C1 segment of cervical spinal cord (tissue), 14 donors: ENCODE measurements at places on chromosomes 6 and 20.

- DNase-seq: no peak
Observed at GRCh38 chr20:22509843-22510147, 74.6 kb downstream of the FOXA2 start.

GRCh38 chr6:26342106-26343004 is 22.6 kb upstream of the BTN3A2 start:
- no peak for DNase-seq

DNA sequence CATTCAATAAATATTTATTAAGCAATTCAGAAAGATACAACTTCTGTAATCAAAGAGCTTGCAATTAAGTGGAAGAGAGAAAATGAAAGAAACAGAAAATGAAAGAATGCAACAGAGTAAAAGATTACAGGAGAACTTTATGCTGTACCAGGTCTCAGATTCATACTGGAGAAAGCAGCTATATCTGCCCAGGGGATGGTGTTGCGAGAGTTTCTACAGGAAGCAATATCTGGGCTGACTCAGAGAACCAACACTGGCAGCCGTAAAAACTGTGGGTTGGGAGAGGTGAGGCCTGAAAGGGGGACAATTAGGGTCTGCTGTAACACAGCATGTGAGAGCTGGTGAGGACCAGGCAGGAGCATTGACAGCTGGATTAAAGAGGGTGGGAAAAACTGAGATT is 256.7 kb upstream of the TCF21 start:
- no peak for DNase-seq

GRCh38 chr20:25397821-25398220 is 7.2 kb upstream of the ABHD12 start:
- no peak for DNase-seq

DNA sequence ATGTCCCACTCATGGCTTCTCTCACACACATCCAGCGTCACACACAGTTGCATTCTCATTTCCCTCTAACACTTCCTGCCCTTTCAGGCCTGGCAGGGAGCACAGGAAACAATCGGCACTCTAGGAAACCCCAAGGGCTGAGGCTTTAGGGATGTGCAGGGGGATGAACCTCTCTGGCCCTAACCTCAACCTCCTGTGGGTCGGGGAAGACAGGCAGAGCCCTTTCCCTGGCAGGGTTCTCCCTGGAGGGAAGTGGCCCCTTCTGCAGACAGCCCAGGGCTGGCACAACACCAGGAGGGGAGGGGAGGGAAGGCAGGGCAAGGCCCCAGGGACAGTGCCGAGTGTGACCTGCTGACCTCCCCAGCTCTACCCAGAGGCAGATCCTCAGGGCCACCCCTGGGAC is 2.7 kb downstream of the TEAD3 start:
- DNase-seq: no peak

DNA sequence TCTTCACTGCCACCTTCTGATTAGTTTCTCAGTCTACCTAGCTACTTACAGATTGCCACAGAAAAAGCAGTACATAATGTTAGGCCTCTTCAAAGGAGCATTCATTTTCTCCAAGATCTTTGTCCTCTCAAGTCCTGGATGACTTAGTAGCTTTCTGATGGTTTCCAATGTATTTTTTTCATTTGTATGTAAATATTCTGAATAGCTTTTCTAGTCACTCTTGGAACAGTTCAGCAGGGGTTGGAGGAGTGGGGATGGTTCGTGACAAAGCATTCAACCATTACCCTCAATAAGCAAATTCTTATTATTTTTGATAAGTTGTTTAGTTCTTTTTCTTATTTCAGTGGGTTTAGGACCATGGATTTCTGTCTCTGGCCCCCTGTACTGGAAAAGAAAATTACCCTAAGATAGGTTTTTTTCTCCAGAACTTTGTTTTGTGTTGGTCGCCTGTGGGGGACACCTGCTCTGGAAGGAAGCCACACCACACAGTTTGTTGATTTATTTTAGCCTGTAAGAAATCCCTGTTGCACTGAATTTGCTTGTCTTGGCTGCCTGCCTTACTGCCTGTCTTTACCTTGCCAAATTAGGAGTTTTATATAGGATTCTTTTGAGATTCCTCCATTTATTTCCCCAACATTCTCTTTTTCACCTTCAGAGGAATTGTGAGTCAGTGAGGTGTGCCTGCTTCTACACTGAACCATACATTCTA is 247.9 kb downstream of the RFPL4B start:
- DNase-seq: no peak

- no peak for DNase-seq
Observed at GRCh38 chr6:154197196-154197860, 158.3 kb downstream of the OPRM1 start.

GRCh38 chr20:36832791-36833190 is 43.1 kb upstream of the TLDC2 start:
- no peak for DNase-seq

GRCh38 chr6:23394681-23395080 is 731.3 kb upstream of the NRSN1 start:
- no peak for DNase-seq

GRCh38 chr6:121917263-121917829 is 481.9 kb downstream of the GJA1 start:
- DNase-seq: no peak

- no peak for DNase-seq
Observed at GRCh38 chr6:82072751-82073150, 174.8 kb downstream of the IBTK start.

GRCh38 chr20:63134201-63134612 is 81.7 kb downstream of the YTHDF1 start:
- no peak for DNase-seq

- no peak for DNase-seq
Observed at GRCh38 chr20:24767623-24768100, 181.4 kb upstream of the CST7 start.

DNA sequence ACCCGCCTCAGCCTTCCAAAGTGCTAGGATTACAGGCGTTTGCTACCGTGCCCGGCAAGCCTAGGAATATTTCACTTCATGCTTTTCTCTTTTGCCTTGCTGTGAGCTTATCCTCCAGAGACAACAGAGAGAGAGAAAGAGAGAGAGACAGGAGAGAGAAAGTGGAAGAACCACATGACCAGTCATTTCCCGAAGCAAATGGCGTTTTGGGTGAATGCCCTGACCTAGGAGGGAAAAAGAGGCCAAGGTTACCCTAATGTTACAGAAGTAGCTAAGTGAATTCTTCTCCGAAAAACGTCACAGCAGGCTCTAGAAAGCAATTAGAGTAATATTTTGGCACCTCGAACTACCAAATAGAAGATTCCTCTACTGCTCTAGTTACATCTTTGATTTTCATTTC is 9.1 kb downstream of the SGK1 start:
- DNase-seq: no peak

DNA sequence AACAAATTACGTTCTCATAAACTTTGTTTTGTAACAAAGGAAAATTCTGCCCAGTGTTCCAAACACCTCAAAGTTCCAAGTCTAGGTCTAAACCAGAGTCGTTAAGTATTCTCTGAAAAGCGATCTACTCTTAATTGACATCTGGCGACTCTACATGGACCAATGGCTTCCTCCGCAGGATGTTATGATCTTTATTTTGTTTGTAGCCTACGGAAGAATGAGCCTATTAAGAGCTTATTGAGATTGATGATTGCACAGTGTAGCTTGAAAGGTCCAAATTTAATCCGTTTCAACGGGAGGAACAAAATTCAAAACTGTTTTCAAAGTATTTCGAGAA is 61.1 kb downstream of the FAM217A start:
- no peak for DNase-seq

DNA sequence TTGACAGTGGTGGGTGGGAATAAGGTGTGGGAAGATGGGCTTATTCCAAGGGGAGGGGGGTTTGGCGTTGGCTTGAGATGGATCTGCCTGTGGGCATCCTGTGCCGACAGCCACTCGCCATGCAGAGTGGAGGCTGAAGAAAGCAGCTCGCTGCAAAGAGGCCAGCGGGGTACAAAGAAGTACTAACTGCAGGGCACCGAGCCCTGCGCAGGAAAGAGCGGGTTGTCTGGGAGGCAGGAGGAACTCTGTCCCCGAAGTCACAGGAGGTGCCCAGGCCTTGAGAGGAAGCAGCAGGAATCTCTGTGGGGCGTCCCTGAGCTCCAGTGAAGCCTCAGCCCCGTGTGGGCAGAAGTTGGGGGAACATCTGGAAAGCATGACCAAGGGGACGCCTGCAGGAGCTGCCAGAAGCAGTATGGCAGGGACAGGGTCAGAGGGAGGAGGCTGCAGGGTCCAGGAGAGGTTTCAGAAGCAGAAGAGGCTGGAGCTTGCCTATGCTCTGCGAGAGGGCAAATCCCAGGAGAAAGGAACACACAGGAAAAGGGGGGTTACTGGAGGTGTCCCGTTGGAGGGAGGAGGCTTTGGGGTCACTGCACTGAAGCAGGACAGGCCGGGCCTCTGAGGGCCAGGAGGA is 77.2 kb downstream of the THBS2 start:
- DNase-seq: no peak

DNA sequence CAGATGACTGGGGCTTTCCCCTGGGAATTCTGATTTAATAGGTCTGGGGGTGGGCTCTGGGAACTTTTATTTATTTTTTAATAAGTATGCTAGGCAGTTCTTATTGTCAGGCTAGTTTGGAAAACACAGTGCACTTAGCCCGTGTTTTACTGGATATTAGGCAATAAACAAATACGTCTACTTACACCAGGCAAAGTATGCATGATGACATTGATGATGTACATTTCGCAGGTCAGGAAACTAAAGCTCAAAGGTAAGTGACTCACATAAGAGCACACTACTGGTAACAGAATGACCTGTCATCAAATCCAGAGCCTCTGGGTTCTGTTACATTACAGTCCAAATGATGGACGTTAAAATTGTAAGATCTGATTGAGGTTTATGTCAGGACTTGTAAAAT is 144.4 kb upstream of the EXOC2 start:
- DNase-seq: no peak

DNA sequence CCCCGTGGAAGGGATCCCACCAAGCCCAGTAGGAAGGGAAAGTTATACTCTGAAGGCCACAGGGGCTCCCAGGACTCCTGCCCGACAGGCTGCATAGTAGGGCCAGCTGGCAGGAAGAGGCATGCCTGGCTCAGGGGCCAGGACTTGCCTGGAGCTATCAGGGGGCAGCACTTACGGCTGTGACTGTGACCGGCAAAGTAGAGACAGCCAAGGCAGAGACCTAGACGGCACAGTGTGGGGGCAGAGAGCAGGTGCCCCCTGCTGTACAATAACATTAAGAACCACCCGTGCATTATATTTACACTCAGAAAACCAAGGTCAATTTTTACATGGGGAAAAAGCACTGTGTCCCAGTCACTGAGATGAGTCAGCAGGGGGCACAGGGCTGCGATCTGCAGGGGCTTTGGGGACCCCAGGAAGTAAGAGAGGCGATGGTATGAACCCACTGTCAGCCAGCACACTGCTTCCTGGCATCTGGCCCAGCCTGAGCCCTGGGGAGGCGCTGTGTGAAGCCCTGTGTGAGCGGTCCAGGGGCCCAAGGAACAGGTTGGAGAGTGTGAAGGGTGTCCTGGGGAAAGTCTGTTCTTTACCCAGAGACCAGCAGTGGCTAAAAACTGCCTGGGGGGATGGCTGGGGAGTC is 9.9 kb downstream of the CCDC167 start:
- peak; percentile 13 for DNase-seq

DNA sequence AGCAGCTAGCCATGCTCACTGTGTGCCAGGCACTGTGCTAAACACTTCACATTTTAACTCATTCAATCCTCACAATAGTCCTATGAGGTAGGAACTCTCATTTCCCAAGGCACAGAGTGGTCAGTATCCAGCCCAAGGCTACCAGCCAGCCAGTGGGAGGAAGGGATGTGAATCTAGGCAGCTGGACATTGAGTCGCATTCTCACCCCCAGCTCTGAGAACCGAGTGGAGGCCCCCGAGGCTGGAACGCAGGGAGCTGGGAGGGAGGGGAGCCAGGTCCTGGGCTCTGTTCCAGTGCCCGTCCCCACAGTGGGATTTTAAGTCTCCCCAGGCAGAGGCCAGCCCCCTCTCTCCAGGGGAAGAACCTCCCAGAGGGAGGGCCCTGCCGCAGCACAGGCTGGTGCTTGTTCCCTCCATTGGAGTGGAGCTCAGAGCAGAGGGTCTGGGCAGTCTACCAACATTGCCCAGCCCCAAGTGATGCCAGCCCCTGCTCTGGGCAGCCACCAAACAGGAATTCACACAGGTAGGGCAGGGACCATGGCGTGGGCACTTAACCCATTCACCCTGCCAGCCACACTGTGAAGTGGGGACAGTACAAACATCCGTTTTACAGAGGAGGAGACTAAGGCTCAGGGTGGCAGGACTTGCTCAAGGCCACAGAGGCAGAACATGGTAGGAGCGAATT is 131.3 kb downstream of the CEBPB start:
- no peak for DNase-seq

- DNase-seq: no peak
Observed at GRCh38 chr20:51303731-51304670, 238.5 kb downstream of the NFATC2 start.

DNA sequence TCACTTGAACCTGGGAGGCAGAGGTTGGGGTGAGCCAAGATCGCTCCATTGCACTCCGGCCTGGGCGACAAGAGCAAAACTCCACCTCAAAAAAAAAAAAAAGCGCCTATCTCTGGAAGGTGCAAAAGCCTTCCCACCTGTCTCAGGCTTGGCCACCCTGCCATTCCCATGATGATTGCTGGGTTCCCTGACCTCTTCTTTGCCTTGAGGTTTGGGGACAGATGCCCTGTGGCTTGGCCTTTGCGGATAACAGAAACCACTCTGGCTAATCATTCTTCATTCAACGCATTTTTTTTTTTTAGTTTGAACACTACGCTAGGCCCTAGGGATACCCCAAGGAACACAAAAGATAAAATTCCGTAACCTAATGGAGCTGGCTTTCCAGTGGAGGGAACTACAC is 6.8 kb upstream of the HMGA1 start:
- DNase-seq: no peak

- no peak for DNase-seq
Observed at GRCh38 chr20:9996944-9997343, 37.8 kb upstream of the ANKEF1 start.

DNA sequence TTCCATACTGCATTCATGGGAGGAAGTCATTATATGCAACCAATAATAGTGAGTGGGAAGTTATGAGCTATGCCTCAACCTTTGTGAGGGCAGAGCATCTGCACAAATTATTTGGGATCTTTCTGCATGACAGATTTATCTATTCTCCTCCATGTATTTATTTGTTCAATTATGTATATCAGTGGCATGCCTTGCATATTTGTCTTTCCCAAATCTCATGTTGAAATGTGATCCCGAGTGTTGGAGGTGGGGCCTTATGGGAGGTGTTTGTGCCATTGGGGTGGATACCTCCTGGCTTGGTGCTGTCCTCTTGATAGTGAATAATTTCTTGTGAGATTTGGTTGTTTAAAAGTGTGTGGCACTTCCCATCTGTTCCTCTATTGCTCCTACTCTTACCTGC is 1246.0 kb upstream of the CITED2 start:
- DNase-seq: no peak

- DNase-seq: no peak
Observed at GRCh38 chr6:118444796-118445195, 103.3 kb upstream of the PLN start.

- DNase-seq: no peak
Observed at GRCh38 chr20:43725666-43726065, 1.1 kb downstream of the GTSF1L start.

GRCh38 chr6:38157905-38158304 is 338.4 kb downstream of the ZFAND3 start:
- no peak for DNase-seq

- no peak for DNase-seq
Observed at GRCh38 chr6:147441751-147442150, 66.7 kb upstream of the SAMD5 start.

GRCh38 chr6:139330826-139331500 is 39.2 kb upstream of the TXLNB start:
- DNase-seq: no peak
